ENCODE measurements at places on chromosomes 7 and 10.

GRCh38 chr10:70391654-70392053 is 9.2 kb upstream of the LRRC20 start:
- DNase-seq: no peak

DNA sequence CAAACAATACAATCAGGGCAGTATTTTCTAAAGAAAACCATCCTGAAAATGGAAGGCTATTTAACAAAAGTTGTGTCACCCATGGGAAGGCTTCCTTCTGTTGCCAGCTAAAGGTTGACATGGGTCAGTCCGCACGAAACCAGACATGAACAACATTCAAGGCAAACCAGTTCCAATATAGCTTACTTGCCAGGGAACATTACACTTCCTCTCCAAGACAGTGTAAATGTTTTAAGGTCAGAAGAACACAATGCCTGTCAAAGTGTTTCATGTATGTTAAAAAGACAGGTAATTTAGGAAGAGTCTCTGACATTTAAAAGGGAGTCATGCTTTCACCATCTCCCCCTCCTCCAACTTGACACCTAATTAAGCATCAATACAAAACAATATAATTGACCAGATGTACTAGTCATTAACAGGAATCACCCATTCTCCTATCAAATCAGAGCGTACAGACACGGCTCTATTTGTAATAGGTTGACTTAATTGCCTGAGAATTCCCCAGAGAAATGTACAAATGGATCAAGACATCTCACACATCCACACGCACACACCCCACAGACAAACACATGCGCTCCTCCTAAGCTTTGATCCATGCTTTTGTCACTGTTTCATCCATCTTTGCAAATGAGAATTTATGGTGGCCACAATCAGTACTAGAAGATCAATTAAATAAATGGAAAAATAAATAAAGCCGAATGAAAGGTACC is 69.5 kb downstream of the CACNA2D1 start:
- DNase-seq: no peak

DNA sequence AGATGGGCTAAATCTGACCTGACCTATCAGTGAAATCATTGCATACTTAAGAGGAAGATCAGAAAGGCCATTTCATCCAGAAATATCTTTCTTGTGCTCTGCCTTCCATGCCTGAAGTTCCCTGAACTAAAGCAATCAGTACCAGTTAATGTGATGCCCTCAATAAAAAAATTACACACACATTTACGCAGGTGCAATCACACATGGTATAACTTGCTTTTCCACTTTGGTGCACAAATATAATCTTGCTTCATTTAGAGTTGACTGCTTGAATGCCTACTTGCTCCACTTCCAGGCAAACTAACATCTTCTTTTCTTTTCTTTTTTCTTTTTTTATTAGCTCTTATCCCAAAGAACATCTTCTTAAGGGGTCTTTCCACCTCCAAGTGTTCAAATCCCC is 58.3 kb upstream of the KIF5B start:
- no peak for DNase-seq

DNA sequence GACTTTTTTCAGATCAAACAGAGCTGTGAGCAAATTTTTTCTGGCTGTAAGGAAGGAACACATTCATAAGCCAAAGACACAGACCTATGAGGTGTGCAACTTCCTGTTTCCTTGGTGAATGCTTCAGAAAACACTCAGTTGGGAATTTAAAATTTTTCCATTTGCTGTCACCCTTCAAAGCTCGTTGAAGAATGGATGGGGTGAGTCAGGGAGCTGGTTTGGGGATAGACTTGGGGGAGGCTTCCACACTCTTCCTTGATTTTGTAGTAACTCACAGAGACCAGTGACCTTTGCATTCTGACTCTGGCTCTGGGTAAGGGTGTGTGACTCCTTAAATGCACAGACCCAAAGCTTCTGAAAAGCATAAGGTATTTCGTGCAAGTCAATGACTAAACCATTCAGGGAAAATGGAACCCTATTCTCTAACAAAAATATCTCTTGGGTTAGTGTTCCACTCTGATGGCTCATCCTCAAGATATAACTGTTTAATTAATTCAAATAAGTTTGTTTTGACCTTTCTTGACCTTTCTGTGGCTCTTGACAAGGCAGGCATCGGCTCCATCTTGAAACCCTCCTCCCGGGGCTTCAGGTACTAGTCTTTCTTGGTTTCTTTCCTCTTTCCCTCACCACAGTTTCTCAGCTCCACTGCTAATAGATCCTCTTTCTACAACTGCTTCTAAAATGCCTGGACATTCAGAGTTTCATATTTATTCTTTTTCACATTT is 227.8 kb upstream of the INHBA start:
- no peak for DNase-seq

- DNase-seq: no peak
Observed at GRCh38 chr7:30649717-30650420, 32.4 kb downstream of the CRHR2 start.

DNA sequence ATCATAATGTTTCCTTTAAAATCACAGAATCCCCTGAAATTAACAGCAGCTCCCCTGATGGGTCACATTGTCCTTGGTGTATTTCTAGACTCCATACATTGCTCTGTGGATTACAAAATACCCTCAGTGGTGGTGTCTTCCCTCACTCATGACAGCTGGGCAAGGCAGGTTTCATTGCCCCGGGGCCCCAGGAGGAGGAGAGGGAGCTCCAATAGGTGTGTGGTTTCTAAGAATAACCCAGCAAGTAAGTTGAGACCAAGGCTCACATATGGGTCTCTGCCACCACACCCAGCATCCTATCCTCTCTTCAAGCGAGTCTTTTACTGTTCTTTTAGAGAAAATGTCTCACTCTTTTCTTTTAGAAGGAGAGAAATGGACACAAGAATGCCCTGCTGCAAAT is 63.6 kb downstream of the PKD1L1 start:
- no peak for DNase-seq

GRCh38 chr7:158261362-158262235 is 326.0 kb downstream of the PTPRN2 start:
- DNase-seq: no peak

DNA sequence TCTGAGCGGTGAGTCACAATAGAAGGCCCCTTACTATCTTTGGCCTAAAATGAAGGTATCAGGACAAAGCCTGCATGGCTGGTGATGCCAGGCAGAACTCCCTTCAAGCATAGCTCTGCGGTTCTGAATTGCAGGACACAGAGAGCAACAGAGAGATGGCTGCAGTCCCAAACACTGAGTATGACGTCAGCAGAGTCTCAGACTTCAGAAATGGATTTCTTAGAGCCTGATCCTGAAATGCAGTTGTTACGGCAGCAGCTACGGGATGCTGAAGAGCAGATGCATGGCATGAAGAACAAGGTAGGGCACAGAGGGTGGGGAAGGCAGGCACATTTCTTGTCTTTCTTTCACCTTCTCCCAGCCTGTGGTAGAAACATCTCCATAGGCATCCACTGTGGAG is 13.5 kb downstream of the CCDC136 start:
- no peak for DNase-seq

GRCh38 chr10:6612371-6612770 is 32.3 kb upstream of the PRKCQ start:
- no peak for DNase-seq

DNA sequence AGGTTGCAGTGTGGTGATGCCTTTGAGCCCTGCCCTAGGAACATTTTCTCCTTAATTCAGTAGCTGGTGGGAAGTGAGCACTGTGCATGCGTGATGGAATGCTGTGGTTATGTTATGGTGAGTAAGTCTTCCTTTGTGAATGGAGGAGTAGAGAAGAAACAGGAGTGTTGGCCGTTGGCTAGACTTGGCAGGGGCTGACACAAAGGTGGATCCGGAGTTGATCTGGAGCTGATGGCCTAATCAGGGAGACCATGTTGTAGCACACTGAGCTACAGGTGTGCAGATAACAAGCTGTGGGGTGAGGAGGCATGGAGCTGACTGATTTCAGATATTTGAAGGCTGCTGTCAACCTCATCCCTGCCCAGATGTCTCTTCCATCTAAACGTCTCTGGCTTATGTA is 122.3 kb downstream of the CNNM2 start:
- no peak for DNase-seq

- no peak for DNase-seq
Observed at GRCh38 chr10:133394801-133395221, 854 bp downstream of the MTG1 start.

GRCh38 chr7:142488036-142488633 is 230.3 kb upstream of the PRSS58 start:
- DNase-seq: no peak

- DNase-seq: no peak
Observed at GRCh38 chr10:65993451-65993850, 932.4 kb upstream of the LRRTM3 start.

DNA sequence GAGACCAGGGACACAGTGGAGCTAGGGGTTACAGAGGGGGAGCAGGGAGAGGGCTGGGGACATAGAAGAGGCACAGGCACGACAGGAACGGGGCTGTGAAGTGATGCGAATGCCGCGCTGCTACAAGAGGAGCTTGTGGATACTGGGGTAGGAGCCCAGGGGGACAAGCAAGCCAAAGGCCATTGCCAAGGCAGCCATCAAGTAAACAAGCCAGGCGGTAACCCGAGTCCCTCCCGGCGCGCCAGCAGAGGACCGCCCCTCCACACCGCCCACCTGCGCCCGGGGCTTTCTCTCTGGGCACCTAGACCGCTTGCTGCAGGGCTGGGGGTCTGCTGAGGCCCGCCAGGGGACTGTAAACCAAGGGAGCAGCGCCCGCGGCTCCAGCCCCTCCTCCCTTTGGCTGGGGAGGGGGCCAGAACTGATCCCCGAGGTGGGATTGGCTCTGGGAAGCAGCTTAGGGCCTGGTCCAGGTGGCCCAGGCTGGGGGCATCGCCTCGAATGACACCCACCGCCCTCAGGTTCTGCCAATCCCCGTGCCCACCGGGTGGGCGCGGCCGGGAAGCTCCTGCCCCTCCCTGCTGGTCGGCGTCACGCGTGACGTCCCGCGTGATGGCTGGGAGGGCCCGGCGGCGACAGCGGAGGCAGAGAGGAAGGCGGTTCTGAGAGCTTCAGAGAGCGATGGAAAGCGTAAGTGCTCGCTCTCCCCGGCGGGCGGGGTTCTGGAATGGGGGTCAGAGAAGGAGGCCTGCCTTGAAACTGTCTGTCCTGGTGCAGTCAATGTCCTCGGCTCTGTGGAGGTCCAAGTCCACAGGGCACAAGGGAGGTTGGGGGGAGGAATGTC is 982 bp downstream of the SFXN3 start:
- peak; percentile 28 for DNase-seq

DNA sequence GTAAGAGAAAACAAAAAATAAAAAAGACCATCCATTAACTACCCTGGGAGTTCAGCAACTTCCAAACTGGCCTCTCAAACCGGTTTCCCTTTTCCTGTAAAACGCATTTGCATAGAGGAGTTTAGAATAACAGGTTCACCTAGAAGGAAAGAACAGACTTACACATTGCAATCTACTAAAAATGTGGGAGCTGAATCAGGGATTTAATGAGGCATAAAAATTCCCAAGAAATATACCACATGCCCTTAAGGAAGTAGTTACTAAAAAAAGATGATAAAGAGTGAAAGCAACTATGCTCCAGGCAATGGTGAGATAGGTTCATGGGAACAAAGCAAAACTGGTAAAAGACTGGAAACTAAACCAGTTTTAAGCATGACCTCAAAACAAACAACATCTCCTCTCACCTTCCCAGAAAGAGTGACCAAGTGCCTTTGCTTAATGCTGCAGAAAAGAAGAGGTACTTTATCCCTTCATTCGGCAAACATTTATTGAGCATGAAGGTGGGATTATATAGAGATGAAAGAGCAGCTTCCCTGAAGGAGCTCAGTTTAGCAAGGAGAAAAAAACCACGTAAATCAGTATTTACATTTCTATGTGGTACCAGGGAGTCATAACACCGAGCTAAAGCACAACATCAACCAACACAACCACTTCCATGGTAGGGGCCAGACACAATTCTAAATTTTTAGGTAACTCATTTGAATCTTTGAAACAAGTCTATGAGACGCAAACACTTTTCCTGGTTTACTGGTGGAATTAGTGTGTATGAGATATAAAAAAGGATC is 152.8 kb downstream of the SGMS1 start:
- DNase-seq: no peak

DNA sequence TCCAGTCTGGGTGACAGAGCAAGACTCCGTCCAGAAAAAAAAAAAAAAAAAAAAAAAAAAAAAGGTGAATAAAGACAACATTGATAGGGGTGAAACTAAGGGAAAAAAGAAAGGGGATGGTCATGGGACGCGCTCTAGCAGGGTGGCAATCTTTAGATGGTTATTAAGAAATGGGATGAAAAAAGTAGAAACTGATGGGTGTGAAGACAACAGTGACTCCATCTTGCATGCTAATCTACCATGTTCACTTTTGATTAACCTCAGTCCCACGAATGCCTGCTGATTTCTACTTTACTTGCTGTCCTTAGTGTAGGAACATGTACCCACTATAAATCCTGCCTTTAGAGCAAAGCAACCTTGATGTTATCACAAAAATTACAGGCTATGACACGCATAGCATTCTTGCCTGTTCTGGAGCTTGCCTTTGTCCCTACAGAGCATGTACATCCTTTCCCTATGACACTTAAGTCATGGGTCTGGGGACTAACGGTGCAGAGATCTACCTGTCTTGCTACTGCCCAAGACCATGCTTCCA is 38.5 kb downstream of the P4HA1 start:
- no peak for DNase-seq

DNA sequence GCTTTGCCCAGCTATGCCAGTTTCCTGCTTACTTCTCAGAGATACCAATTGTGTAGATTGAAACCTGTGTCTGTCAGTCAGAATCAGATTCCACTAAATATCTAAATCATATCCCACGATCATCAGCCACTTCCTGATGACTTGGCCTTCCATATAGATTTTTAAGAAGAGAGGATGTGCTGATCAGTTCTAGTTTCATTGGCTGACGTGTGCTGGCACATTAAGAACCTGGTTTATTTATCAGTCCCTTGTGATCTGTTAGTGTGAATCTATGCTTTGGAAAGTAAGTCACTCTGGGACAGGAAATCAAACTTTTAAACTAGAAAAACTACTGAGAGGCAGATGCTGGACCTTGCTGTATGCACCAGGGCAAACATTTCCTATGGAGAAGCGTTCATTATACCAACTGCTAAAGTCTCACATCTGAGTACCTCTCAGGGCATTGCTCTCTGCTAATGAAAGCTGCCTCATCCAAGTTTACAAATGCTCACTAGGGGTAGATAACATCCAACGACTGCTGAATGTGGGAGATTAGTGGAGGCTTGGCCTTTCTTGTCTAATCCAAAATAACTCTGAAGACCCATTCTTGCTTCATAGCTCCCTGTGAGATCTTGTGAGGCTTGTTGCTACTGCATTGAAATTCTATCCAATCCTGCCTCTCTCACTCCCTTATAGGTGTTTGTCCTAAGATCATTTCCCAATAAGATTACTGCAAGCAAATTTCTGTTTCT is 109.1 kb downstream of the ARL4A start:
- no peak for DNase-seq

DNA sequence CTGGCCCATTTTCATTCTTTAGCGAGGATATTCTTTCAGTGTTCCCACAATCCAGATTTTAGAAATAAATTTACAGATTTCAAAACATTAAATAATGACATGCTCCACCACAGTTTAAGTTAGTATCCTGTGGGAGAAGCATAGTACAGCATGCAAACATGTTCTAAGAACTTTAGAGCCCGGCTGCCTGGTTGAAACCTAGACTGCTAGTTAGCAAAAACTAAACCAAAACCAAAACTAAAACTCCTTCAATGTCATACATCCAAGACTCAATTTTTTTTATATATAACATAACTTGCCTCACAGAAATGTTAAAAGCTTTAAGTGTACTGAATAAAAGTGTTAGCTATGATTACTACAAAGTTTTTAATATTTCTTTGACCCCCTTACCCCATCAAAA is 17.0 kb downstream of the TRA2A start:
- DNase-seq: no peak
